ENCODE measurements at places on chromosomes 6 and 20. TPM values are rescaled to one million over a fixed set of nuclear protein-coding genes. Genes with fewer than 3 reads are reported as not detected.

DNA sequence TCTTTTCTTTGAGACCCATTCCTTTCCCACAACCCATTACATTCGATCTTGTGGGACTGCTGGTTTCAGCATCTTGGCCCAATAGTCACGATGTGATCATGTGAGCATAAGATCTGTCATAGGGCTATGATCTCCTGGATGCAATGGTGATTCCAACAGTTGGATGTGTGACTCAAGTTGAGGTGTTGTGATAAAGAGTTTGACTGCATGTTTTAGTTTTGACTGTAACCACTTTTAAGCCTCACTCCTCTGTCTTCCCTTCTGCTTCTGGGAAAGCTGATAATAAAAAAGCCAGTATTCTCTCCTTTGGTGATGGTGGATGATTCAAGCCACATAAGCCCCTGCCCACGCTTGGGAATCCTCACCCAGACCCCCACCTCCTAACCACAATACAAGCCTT is 117.0 kb upstream of the ASCC3 start:
- no peak for DNase-seq

GRCh38 chr6:132228894-132229293 is 172.4 kb downstream of the MOXD1 start:
- DNase-seq, result no peak

- no peak for DNase-seq
These were observed 48.5 kb downstream of the STK4 start for GRCh38 chr20:45014671-45015415.

- DNase-seq, result no peak
These were observed 14.0 kb downstream of the GMDS start for GRCh38 chr6:2231438-2231837.

DNA sequence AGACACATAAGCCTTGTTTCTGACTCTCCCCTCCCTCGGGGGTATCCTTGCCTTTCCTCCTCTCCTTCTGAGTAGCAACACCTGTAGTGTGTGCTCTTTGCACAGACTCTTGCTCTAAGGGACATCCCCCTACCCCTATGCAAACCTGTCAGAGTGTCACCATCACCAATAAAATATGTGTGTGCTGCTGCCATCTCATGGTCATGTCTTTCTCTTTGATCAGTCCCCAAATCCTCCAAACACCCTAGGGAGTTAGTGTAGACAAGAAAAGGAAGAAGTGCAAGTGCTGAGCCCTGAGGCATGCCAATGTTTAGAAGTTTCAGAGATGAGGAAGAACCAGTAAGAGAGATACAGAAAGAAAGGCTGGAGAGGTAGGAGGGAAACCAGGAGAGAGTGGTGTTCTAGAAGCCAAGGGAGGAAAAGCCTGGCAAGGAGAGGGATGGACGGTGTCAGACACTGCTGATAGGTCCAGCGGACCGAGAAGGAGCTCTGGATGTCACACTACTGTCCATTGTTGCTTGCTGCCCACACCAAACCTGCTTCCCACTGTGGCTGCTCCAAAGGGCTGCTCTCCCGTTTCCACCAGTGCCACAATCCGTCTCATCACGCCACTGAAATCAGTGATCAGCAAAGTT is 16.4 kb downstream of the TRMT6 start:
- peak; percentile 27 for DNase-seq

GRCh38 chr20:20677186-20677585 is 35.3 kb downstream of the RALGAPA2 start:
- no peak for DNase-seq

DNA sequence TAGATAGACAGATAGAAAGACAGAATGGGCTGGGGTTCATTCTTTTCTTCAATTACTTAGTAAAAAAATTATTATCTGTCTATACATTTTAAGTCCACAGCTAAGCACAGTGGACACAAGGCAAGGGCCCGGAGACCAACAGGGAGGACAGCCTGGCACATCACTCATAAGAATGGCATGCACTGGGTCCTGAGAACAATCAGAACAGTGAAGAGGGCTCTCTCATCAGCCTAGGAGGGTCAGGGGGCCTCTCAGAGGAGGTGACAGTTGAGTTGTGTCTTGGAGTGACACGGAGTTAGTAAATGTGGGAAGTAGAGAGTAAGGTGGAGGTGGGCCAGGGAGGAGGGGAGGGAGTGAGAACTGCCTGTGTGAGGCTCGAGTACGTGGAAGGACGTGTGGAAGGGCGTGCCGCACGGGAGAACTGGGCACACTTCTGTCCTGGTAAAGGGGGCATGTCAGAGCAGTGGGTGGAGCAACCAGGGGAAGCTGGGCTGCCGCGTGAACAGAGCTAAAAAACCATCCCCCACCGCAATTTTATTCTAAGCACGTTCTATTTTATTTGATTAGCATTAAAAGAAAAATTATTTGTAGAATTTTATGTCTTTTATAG is 45.1 kb upstream of the DSP start:
- DNase-seq, result no peak

DNA sequence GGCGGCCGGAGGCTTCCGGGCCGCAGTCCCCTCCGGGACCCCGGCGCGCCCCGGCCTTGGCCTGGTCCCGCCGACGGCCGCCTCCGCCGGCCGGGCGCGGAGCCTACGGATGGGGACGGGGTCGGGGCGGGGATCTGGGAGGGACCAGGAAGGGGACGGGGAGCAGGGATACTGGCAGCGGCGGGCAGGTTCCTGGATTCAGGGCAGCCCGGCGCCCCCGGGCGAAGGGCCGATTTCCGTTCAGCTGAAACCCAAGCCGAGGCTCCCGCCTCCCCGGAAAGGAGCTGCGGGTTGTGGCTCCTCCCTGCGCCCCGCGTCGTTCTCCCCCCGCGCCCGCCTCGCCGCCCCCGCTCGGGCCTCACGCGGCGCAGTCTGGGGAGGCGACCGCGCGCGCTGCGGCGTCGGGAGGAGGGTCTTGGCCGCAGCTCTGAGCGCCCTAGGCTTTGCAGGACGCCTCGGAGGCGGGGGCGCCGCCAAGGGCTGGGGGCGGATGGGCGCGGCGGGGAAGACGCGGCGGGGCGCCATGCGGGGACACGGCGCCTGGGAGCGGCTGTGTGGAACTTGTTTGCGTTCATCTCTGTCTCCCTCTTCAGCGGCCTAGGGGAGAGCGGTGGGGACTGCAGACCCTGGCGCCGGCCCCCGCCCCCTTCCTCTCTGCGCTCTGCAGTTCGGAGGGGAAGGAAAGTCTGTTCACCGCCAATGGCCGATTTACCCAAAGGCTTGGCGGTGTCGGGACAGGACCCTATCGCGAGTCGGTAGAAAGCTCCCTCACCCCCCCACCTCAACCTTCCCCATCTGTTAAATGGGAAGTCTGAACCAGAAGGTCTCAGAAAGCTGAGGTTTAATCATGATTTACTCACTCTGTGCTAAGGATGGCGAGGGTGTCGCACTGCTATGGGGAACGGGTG is 22.7 kb upstream of the TMEM181 start:
- DNase-seq, result peak; percentile 55

The GNRH2 gene
- not detected for total RNA-seq

The TOX2 gene
- total RNA-seq, result 5.5 TPM

The HTR1E gene
- total RNA-seq, result not detected
